ENCODE measurements at places on chromosomes 7 and 10. TPM values are rescaled to one million over a fixed set of nuclear protein-coding genes. Genes with fewer than 3 reads are reported as not detected.

Gene STRA8
- not detected for total RNA-seq

DNA sequence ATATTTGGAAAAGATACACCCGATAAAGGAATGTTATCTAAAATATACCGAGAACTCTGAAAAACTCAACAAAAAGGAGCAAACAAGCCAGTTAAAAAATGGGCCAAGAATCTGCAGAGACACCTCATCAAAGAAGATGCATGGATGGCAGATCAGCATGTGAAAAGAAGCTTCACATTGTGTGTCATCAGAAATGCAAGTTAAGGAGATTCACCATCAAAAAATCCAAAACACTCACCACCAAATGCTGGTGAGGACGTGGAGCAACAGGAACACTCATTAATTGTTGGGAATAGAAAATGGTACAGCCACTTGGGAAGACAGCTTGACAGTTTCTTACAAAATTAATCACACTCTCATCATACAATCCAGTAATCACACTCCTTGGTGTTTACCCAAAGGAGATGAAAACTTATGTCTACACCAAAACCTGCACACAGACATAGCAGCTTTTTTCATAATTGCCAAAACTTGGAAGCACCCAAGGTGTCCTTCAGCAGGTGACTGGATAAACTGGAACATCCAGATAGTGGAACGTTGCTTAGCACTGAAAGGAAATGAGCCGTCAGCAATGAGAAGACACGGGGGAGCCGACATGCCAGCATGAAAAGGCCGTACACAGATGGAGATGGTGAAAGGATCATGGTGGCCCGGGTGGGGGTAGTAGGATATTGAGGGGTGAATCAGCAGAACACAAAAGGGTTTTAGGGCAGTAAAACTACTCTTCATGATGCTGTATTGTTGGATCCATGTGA lies 27.9 kb upstream of the PWWP2B start:
- no peak for DNase-seq
- H3K4me3 ChIP-seq = no peak overlapping the region
- H3K4me1 ChIP-seq = no peaks in the 10 kb centered on the region
- H3K27me3 ChIP-seq = no peaks in the 10 kb centered on the region
- H3K36me3 ChIP-seq = peaks cover 5% of the 10 kb centered on the region
- no peak overlapping the region for H3K27ac ChIP-seq

Gene HOXA2
- total RNA-seq = 6.4 TPM

- no peaks in the 10 kb centered on the region for H3K4me1 ChIP-seq
- no peak overlapping the region for H3K27ac ChIP-seq
- H3K36me3 ChIP-seq = no peaks in the 10 kb centered on the region
Measured at GRCh38 chr7:23514755-23515154, 17.0 kb downstream of the TRA2A start.

GRCh38 chr7:27154901-27155815 lies 1.3 kb downstream of the HOXA7 start:
- H3K4me3 ChIP-seq = peak overlapping the region; percentile 60
- peaks cover 28% of the 10 kb centered on the region for H3K4me1 ChIP-seq
- H3K27ac ChIP-seq = peak overlapping the region; percentile 98
- peak; percentile 53 for DNase-seq
- H3K27me3 ChIP-seq = peaks cover 57% of the 10 kb centered on the region

- no peaks in the 10 kb centered on the region for H3K36me3 ChIP-seq
- peak; percentile 38 for DNase-seq
- H3K27ac ChIP-seq = no peak overlapping the region
- peaks cover 12% of the 10 kb centered on the region for H3K27me3 ChIP-seq
Measured at GRCh38 chr7:127447326-127447945, 54.9 kb upstream of the ZNF800 start.

GRCh38 chr7:22645418-22646181 lies 81.4 kb upstream of the IL6 start:
- no peak overlapping the region for H3K27ac ChIP-seq
- H3K4me1 ChIP-seq = no peaks in the 10 kb centered on the region
- no peaks in the 10 kb centered on the region for H3K36me3 ChIP-seq
- no peak for DNase-seq
- no peaks in the 10 kb centered on the region for H3K27me3 ChIP-seq

Gene KCND2
- total RNA-seq = 1.00 TPM

- H3K4me3 ChIP-seq = no peak overlapping the region
- H3K4me1 ChIP-seq = peaks cover 7% of the 10 kb centered on the region
Measured at GRCh38 chr7:96304573-96304972, 17.3 kb downstream of the SLC25A13 start.

Data from transverse colon (tissue), 4 donors.